ENCODE measurements at places on chromosomes 11 and 22.

DNA sequence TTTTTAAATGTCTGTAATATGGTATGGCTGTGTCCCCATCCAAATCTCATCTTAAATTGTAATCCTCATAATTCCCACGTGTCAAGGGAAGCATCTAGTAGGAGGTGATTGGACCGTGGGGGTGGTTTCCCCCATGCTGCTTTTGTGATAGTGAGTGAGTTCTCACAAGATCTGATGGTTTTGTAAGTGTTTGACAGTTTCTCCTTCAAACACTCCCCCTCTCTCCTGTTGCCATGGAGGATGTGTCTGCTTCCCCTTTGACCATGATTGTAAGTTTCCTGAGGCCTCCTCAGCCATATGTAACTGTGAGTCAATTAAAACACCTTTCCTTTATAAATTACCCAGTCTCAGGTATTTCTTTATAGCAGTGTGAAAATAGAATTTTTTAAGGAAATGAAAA is 31.1 kb upstream of the CD44 start:
- DNase-seq: no peak

- no peak for DNase-seq
Observed at GRCh38 chr11:6617315-6617781, 1.9 kb downstream of the TPP1 start.

- no peak for DNase-seq
Observed at GRCh38 chr11:3036419-3036818, 20.8 kb downstream of the CARS1 start.

DNA sequence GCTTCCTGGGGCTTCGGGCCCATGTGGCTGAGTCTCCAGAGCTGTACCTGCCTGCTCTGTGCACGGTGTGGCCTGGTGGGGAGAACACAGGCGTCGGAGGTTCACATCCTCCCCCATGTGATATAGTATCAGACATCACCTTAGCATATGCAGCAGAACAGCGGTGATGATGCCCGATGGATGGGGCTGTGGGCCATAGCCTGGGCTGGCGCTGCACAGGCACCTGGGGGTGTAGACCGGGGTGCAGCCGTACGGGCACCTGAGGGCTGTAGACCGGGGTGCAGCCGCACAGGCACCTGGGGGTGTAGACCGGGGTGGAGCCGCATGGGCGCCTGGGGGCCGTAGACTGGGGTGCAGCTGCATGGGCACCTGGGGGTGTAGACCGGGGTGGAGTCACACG is 29.2 kb downstream of the NADSYN1 start:
- DNase-seq: no peak

DNA sequence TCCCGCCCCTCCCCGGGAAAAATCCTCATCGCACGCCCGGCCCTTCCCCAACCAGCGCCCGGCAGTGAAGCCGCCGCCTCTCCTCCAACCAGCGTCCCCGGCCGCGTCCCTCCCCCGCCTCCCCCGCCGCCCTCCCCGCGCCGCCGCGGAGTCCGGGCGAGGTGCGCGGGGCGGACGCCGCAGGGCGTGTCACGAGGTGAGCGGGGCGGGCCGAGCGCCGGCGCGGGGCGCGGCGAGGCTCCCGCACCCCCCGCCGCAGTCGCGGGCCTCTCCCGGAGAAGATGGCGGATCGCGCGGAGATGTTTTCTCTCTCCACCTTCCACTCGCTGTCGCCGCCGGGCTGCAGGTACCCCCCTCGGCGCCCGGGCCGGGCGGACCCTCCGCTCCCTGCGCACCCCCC is at the start of gene MAPK8IP2:
Gene MAPK8IP2 (plus strand): TSS at position 256 of the 400 bp plus-strand sequence. CDS start 26 bp downstream, at position 282.
- DNase-seq: no peak

- DNase-seq: no peak
Observed at GRCh38 chr11:110134110-110134509, 40.9 kb downstream of the ZC3H12C start.

All from CD4-positive, alpha-beta T cell (primary cell).